ENCODE measurements at places on chromosomes 12 and 14.

DNA sequence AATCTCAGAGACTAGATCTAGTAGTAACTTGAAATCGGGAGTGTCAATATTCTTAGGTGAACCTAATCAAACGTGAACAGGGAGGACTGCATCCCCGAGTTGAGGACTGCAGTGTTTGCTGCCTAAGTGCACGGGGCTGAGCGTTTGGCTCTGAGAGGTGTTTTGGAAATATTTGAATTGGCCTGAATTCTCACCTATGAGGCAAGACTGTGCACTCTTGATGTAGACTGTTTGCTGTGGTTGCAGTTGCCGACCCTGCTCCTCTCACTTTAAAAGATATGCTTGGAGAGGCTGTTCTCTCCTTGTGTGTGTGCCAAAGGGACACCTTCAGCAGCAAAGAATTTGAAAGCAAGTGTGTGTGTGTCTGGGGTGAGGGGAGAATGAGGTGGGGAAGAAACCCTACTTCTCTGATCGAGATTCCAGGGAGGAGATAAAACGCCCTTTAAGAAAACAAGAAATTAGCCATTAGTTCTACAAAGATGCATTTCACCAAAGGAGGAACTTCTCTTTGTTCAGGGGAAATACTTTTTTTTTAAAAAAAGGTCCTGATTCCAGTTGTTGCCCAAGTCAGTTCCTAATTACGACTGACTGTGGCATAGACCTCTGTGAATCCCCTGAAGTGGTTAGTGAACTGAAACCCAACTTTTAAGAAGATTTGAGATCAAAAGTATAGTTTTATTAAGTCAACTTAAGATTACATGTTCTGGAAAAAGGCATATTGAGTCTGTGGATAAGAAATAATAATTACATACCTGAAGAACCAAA is 106.6 kb downstream of the DYRK2 start:
- DNase-seq = no peak

- DNase-seq = no peak
Measured at GRCh38 chr12:26037615-26038220, 79.2 kb downstream of the RASSF8 start.

GRCh38 chr12:120110550-120111501 is 5.7 kb downstream of the RAB35 start:
- no peak for DNase-seq

DNA sequence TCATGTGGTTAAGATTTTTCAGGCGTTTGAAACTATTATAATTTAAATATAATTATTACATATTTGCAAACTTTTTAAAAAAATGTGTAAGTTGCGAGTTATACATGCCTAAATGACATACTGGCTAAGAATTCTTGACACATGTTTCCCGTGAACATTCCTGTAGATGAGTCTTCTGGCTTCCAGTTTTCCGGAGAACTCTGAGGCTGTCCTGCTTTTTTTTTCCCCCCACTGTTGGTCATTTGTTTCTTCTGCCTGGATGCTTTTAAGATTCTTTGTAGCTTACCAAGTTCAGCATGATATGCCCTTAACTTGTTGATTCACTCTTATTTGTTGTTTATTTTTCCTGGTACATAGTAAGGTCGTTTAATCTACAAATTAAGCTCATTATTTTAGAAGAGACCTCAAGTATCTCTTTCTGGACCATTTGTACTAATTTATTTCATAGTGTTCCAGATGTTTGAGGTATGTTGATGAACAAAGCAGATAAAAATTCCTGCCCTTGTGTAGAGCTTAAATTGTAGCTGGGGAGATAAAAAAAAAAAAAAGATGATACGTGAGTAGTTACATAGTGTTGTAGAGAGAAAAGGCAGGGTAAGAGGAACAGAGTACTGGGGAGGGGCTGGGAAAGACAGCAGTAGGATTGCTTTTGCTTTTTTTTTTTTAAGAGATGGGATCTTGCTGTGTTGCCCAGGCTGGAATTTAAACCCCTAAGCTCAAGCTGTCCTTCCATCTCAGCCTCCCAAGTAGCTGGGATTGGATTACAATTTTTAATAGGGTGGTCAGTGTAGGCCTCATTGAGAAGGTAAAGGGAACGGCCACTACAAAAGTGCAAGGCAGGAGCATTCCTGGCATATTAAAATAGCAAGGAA is 32.8 kb downstream of the ARHGAP5 start:
- no peak for DNase-seq
